ENCODE measurements at places on chromosomes 2 and 18. TPM values are rescaled to one million over a fixed set of nuclear protein-coding genes. Genes with fewer than 3 reads are reported as not detected.

- no peak overlapping the region for H3K27ac ChIP-seq
- H3K36me3 ChIP-seq, result peaks cover 9% of the 10 kb centered on the region
- H3K4me1 ChIP-seq, result no peaks in the 10 kb centered on the region
- H3K4me3 ChIP-seq, result no peak overlapping the region
These were observed 128.9 kb upstream of the ASB18 start for GRCh38 chr2:236393101-236393500.

LBX2 gene
- 1.1 TPM for total RNA-seq

- no peak for DNase-seq
- no peaks in the 10 kb centered on the region for H3K4me1 ChIP-seq
- no peak overlapping the region for H3K4me3 ChIP-seq
These were observed 379.0 kb downstream of the SETBP1 start for GRCh38 chr18:45059695-45060094.

GRCh38 chr18:76491473-76491775 is 3.6 kb downstream of the ZNF516 start:
- peak overlapping the region; percentile 84 for H3K4me3 ChIP-seq
- no peaks in the 10 kb centered on the region for H3K27me3 ChIP-seq
- H3K4me1 ChIP-seq, result peaks cover 8% of the 10 kb centered on the region

- H3K27me3 ChIP-seq, result no peaks in the 10 kb centered on the region
- H3K27ac ChIP-seq, result no peak overlapping the region
- no peak overlapping the region for H3K4me3 ChIP-seq
- DNase-seq, result no peak
These were observed 48.6 kb upstream of the RALBP1 start for GRCh38 chr18:9426753-9427152.

TMEM185B gene
- 29.0 TPM for total RNA-seq

- H3K36me3 ChIP-seq, result no peaks in the 10 kb centered on the region
- no peak overlapping the region for H3K4me3 ChIP-seq
- peaks cover 5% of the 10 kb centered on the region for H3K4me1 ChIP-seq
- no peaks in the 10 kb centered on the region for H3K27me3 ChIP-seq
- DNase-seq, result no peak
- H3K27ac ChIP-seq, result no peak overlapping the region
These were observed 556 bp downstream of the DNMT3A start for GRCh38 chr2:25341011-25341727.

DNA sequence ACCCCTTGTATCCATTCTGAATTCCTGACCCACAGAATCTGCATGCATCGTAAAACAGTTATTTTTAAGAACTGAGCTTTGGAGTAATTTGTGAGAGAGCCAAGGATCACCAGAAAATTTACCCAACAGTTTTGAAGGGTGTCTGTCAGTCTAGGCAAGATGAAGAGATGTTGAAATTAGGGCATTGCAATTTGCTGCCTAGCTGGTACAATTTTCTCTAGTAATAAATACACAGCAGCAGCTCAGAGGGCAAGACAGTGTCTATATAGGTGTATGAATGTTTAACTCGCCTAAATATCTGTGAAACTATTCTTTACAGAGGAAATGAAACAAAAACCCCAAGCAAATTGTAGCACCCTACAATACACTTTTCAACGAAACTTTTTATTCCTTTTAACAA is 377.8 kb upstream of the POU3F3 start:
- no peak for DNase-seq
- no peak overlapping the region for H3K27ac ChIP-seq
- H3K27me3 ChIP-seq, result no peaks in the 10 kb centered on the region

DNA sequence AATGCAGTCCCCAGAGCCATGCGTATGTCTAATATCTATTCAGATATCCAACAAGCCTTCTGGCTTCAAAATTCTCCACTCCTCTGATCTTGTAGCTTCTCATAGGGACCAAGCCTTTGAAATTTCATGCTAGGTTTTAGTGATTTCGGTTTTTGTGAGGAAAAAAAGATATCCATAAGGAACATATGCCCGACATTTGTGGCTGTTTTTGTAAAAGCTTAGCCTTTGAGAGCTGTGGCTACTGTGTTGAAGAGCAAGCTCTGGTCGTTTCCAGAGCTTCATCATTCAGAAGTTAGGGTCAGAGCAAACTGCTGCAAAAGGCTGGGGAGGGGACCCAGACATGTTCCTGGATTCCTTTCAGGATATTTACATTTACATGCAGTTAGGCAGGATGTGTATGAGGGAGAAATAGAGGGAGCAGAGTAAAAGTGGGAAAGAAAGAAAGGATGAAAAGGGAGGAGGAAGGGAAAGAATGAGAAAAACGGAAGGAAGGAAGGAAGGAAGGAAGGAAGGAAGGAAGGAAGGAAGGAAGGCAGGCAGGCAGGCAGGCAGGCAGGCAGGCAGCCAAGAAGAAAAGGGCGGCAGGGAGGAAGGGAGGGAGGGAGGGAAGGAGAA is 70.2 kb downstream of the NCKAP5 start:
- H3K4me3 ChIP-seq, result no peak overlapping the region
- H3K4me1 ChIP-seq, result no peaks in the 10 kb centered on the region
- DNase-seq, result no peak
- H3K36me3 ChIP-seq, result no peaks in the 10 kb centered on the region

DNA sequence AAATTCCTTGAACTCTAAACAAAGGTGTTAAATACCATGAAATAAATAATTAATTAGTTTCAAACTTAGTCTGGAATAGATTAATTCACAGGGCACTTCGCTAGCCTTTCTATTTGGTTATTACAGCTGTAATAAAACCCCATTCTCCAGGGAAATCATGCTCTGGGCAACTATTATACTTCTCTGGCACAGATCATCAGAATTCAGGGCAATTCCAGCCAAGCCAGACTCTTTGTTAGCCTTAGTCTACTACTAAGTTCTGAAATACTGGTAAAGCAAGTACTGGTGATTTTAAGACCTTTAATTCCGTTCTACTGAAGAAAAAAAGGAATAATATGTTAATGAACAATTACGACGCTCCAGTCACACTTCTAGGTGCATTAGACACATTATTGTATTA is 123.4 kb upstream of the PDE1A start:
- H3K4me1 ChIP-seq, result no peaks in the 10 kb centered on the region
- no peak overlapping the region for H3K4me3 ChIP-seq
- no peak overlapping the region for H3K27ac ChIP-seq
- H3K36me3 ChIP-seq, result no peaks in the 10 kb centered on the region

DNA sequence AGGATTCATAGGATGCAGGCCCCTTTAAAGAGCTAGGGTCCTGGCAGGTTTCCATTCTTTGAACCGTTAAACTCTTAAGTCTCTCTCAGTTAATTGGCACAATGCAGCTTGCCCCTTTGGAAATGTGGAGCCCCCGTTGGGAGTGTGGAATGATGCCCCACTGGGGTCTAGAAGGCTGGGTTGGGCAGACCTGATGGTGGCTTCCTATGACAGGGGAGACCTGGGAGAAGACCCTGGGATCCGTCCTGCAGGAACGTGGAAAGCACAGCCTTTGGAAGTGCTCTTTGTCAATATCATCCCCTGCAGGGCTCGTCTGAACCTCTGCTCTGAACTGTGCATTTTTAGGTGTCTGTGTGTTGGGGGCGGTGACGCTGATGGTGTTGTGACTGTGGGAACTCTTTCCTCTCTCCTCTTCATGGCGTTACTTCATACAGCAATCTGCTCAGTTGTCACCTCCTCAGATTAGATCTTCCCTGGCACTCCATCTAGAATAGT is 190.6 kb downstream of the MYCN start:
- no peak for DNase-seq
- no peaks in the 10 kb centered on the region for H3K4me1 ChIP-seq
- H3K27ac ChIP-seq, result no peak overlapping the region
- H3K36me3 ChIP-seq, result no peaks in the 10 kb centered on the region

BMP10 gene
- total RNA-seq, result not detected

ZNF396 gene
- 1.2 TPM for total RNA-seq

- H3K36me3 ChIP-seq, result no peaks in the 10 kb centered on the region
- no peak overlapping the region for H3K27ac ChIP-seq
- DNase-seq, result no peak
- H3K4me1 ChIP-seq, result no peaks in the 10 kb centered on the region
These were observed 125.5 kb upstream of the SERTAD2 start for GRCh38 chr2:64779117-64779690.

MYO5B gene
- 9.3 TPM for total RNA-seq

MBP gene
- 8.6 TPM for total RNA-seq

DNA sequence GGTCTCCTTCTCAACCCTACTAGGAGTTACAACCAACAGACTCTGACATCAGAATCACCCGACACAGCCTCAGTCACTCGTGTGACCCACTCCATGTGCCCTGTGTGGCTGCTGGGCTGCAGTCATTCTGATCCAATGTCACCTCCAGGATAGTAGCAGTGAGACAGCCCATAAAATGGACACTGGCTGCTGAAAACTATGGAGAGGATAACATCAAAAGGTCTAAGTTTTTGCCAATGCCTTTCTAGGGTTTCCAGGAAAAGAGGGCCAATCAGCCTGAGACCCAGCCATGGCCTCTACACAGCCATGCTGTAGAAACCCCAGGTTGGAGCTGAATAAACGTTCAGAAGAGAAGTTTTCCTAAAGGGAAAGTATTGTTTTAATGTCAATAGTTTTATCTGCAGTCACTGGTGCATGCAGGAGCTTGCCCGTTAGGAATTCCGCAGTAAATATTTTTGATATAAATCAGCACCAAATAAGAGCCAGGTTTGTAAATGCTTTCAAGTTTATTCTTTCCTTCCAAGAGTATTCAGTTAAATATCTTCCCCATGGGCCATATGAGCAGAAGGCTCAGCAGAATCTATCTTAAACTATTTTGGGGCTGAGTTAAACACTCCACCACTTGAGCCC is 92.2 kb upstream of the PID1 start:
- H3K27ac ChIP-seq, result no peak overlapping the region
- H3K4me3 ChIP-seq, result no peak overlapping the region
- H3K27me3 ChIP-seq, result no peaks in the 10 kb centered on the region
- DNase-seq, result no peak
- H3K36me3 ChIP-seq, result no peaks in the 10 kb centered on the region

DNA sequence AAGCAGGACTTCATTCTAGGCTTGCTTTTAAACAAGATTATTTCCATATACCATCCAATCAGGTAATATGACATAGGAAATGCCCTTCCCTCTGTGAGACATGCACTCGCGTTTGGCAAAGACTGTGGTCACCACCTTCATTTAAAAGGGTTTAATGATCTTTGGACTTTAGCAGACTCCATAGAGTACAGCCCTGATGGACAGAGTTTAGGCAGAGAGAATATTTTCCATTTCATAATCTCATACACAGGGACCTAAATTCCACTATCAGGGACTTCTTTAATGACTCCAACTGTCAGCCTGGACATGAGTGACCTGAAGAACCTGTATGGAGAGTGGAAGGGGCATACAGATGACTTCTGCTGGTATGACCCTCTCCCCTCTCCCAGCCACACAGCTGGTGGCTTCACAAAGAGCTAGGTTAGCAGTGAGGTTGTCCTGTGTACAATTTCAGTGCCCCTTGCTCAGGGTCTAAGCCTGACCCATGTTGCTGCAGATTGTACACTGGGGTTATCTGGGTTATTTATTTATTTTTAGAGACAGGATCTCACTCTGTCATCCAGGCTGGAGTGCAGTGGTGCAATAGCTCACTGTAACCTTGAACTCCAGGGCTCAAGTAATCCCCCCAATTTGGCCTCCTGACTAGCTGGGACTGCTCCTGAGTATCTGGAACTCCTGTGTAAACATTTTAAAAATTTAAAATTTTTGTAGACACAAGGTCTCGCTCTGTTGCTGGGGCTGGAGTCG is 59.2 kb downstream of the PTPRM start:
- H3K27ac ChIP-seq, result no peak overlapping the region

GRCh38 chr2:181052523-181052891 is 72.1 kb downstream of the UBE2E3 start:
- no peaks in the 10 kb centered on the region for H3K27me3 ChIP-seq
- no peak for DNase-seq
- no peak overlapping the region for H3K27ac ChIP-seq
- peaks cover 8% of the 10 kb centered on the region for H3K36me3 ChIP-seq

DNA sequence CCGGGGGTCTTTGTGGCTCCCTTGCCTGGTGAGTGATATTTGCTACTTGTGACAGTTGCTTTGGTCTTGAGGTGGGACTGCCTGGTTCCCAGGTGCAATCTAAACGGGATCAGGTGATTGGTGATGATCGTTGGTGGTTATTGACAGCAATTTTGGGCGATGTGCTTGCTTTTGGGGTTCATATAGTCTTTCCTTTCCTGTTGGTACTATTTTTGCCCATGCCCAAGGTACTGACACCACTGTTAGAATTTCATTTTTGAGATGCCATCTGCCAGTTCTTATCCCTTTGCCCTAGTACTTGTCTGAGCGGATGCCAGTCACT is 573 bp downstream of the WDR7 start:
- H3K4me3 ChIP-seq, result peak overlapping the region; percentile 95
- no peaks in the 10 kb centered on the region for H3K27me3 ChIP-seq
- H3K36me3 ChIP-seq, result no peaks in the 10 kb centered on the region
- no peak for DNase-seq
- no peak overlapping the region for H3K27ac ChIP-seq

DNA sequence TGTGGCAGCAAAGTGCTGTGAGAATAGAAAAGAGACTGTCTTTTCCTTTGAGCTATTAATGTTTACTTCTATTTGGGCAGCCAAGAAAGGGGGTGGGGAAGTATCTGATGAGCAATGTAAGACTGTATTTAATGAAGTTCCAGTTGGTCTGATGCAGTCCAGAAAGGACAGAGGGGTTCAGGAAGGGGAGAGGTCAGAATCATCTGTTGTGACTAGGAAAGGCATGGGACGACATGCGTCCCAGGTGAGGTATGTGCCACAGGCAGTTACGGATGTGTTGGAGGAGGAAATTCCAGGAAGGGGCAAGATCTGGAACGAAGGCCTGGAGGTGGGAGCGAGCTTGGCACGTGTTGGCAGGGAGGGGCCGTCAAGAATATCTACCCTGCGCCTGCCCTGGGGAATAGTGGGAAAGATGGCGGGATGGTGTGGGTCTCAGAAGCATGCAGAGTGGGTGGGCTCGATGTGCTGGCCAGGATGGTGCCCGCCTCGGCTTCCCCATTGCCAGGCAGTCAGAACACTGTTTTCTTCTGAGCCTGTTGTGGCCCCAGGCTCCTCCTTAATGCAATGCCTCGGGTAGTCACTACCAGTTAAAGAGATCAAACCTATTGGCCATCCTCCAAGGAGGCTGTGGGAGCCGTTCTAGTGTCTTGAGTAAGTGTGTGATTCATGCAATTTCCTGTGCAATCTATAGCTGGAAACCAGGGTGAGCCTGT is 57.8 kb upstream of the TXNDC2 start:
- no peaks in the 10 kb centered on the region for H3K27me3 ChIP-seq
- no peaks in the 10 kb centered on the region for H3K4me1 ChIP-seq
- no peak overlapping the region for H3K4me3 ChIP-seq
- no peak overlapping the region for H3K27ac ChIP-seq
- DNase-seq, result no peak

RFTN2 gene
- total RNA-seq, result 0.28 TPM

DNA sequence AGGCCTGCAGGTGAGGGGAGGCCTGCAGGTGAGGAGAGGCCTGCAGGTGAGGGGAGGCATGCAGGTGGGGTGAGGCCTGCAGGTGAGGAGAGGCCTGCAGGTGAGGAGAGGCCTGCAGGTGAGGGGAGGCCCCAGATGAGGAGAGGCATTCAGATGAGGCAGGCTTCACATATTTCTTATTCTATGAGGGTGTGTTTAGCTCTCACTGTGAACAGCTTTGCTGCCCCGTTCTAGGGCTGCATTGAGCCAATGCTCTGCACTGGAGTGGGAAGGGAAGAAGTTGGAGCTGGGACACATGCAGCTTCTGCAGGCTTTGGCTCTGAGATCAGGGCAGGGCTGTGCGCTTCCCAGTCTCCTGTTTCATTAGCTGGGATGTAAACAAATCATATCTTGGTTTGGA is 19.5 kb downstream of the TPO start:
- DNase-seq, result no peak
- H3K27ac ChIP-seq, result no peak overlapping the region
- H3K27me3 ChIP-seq, result no peaks in the 10 kb centered on the region
- no peak overlapping the region for H3K4me3 ChIP-seq
- H3K36me3 ChIP-seq, result no peaks in the 10 kb centered on the region
- H3K4me1 ChIP-seq, result no peaks in the 10 kb centered on the region

Measured in H9 (cell line).